Skeletal muscle cell (primary cell): ENCODE measurements at places on chromosomes 12 and 14.
A peak's percentile ranks its signal among the peaks of the same experiment; 100 is the strongest.

- DNase-seq: no peak
Measured at GRCh38 chr12:96073346-96074330, 38.3 kb upstream of the LTA4H start.

DNA sequence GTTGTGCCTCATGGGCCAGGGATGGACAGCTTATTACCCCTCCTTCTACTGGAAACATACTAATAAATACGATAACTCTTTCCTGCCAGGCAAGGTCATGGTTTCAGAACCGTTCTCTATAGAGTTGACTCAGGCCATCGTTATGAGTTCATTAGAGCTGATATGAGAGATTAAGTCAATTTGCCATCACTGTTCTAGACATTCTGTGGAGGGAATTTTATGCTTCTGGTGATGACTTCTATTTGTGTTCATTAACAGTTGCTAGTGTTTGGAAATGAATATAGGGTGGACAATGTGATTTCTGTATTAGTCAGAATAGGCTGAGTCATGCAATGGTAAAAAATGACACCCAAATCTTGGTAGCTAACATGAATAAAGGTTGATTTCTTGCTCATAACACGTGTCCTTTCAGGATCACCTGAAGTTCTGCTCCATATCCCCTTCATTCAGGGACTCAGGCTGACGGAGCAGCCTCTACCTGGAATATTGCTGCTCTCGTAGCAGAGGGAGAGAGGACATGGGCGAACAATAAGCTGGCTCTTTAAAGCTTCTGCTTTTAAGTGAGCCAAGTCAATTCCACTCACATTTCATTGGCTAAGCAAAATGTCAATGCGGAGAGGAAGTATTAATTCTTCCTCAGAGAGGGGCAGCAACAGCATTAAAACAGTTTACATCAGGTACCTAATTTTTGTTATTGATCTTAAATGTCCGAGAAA, 18.5 kb upstream of the TBPL2 start:
- no peak for DNase-seq

DNA sequence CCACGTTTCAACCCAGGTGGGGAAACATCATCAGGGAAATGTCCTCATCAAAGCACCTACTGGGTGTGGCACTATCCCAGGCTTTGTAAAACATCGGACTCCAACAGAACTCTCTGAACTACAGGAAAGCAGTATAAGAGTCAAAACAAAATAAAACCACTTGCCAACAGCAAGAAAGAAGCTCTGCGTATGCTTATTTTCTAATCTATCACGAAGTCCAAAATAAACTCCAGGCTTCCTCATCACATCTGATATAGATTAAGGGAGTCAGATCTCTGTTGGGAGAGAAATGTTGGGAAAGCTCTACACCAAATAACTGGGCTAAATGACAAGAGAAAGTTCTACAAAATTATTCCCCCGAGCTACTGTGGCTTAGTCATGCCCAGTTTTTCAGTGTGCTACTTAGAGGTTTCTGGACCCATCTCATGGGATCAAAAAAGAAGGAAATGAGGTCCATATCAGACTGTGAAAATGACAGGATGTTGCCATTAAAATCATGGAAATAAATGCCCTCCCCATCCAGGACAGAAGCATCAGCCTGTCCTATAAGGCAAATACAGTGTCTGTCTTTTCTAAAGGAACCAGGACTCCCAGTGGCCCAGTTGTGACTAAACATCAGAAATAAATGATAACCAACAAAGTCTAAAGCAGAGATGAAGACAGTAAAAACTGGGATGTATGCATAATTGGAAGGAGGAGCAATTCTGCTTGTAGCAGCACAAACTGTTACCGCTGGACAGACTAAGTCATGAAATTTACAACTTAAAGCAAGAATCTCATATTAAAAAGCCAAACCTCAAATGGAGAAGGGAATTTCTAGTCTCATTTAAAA, 149.5 kb downstream of the STXBP6 start:
- peak; percentile 52 for DNase-seq

DNA sequence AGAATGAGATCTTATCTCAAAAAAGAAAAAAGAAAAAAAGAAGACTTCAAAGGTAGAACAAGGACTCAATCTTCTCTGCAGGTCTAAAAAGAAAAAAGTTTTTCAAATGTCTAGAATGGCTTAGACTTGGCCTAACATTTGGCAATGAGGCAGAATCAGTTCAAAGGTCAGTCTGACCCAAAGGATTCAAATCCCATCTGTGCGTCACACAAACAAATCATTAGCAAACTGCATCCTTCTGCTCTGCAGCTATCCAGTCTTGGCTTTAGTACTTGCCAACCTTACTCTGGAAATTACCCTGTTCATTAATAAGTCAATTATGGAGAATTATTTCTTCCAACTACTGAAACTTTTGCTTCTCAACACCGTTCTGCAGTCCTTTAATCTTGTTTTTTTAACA, 3.1 kb downstream of the YAF2 start:
- no peak for DNase-seq

DNA sequence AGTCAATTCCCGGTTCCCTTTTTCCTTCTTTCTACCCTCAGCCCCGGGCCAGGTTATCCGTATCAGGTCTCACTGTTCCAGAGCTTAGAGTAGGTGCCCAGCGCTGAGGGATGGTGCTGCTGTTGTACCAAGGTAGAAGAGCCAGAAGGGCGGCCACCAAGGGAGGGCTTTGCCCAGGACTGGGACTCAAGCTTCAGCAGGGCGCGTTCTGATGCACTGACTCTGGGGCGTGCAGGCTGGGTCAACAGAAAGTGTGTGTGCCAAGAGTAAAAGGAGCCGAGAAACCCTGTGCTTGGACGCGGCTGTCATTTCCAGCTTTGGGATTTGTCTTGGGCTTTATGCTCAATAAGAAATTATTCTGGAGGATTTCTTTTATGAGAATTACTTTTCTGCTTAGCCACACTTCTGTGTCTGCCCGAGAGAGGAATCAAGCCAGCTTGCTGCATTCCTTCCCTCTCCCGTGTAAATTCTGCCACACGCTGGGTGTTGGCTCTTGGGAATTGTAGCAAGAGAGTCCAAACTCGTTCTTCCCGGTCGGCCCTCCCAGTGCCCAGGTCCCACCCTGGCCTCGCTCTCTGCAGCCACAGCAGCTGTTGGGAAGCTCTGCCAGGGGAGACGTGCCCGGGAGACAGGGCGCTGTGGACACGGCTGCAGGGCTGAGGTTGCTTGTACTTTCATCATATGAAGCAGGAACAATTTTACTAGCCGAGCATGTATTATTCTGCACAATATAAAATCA, 98.0 kb downstream of the FBXL14 start:
- DNase-seq: peak; percentile 53

- DNase-seq: peak; percentile 91
Measured at GRCh38 chr12:46562625-46563225, 190.2 kb upstream of the SLC38A2 start.

DNA sequence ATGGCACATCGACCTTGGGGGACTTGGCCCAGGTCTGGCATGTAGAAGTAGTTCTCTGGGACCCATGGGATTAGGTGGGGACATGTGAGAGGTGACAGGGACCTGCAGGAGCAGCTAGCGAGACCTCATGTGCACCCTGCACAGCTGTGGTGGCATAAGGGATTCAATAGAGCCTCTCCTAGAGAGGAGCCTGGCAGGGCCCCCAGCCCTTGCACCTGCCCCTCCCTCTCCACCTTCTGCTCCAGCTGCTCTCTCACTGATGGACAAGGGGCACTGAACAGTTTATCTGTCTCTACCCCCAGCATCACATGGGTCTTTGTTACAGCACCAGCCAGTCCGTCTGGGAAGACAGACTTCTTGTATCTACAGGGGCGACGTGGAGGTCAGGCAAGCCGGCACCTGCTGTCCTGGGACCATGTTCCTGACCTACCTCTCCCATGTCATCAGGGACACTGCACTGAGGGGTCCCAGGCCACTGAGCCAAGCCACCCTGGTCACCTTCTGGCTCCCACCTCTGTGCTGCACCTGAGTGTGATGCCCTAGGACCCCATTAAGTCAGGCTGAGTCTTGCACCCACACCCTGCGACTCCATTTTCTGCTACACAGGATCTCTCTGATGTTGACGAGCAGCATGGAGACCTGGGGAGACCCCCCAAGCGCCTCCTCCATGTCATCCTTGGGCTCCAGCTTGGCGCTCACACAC, 32.6 kb downstream of the DDX11 start:
- no peak for DNase-seq

GRCh38 chr14:97010491-97011160, 213.4 kb downstream of the VRK1 start:
- no peak for DNase-seq

- DNase-seq: no peak
Measured at GRCh38 chr12:50442178-50442908, 41.7 kb downstream of the LARP4 start.

- no peak for DNase-seq
Measured at GRCh38 chr14:105537580-105538474, 11.4 kb downstream of the TMEM121 start.

- DNase-seq: no peak
Measured at GRCh38 chr14:75987201-75987970, 1.8 kb downstream of the IFT43 start.

DNA sequence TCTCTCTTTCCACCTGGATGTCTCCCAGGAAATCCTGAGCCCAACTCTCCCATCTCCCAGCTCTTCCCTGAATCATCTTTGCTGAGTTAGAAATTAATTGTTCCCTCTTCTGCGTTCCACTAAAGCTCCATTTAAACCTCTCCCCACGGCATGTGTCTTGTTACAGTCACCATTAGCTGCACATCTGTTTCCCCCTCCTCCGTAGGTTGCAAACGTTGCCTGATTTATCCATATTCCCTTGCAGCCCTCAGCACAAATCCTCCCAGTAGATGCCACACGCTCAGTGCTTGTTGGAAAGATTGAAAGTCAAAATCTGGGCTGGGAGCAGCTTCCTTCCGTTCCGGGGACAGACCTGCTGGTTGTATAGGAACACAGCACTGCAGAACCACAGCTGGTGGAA, 90.4 kb downstream of the SLC24A4 start:
- no peak for DNase-seq

GRCh38 chr14:89600950-89601826, 184.2 kb upstream of the FOXN3 start:
- DNase-seq: no peak

GRCh38 chr12:41274643-41275042, 86.5 kb downstream of the PDZRN4 start:
- DNase-seq: no peak

DNA sequence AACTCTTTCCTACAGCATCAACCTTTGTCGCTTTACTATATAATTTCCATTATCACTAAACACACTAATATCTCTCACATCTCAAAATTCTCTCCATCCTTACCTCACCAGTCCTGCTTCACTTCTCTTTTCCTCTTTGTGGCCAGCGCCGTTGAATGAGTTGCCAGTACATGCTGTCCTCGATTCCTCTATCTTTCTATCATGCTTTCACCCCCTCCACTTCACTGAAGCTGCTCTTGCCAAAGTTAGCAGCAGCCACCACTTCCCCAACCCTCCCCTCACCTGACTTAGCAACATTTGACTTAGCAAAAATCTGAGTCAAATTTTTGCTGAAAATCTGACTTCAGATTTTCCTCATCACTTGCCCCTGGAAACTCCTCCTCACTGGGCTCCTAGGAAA, 210.4 kb downstream of the ANO6 start:
- DNase-seq: no peak

- DNase-seq: peak; percentile 85
Measured at GRCh38 chr12:67981287-67982162, 7.7 kb upstream of the IFNG-AS1 start.

DNA sequence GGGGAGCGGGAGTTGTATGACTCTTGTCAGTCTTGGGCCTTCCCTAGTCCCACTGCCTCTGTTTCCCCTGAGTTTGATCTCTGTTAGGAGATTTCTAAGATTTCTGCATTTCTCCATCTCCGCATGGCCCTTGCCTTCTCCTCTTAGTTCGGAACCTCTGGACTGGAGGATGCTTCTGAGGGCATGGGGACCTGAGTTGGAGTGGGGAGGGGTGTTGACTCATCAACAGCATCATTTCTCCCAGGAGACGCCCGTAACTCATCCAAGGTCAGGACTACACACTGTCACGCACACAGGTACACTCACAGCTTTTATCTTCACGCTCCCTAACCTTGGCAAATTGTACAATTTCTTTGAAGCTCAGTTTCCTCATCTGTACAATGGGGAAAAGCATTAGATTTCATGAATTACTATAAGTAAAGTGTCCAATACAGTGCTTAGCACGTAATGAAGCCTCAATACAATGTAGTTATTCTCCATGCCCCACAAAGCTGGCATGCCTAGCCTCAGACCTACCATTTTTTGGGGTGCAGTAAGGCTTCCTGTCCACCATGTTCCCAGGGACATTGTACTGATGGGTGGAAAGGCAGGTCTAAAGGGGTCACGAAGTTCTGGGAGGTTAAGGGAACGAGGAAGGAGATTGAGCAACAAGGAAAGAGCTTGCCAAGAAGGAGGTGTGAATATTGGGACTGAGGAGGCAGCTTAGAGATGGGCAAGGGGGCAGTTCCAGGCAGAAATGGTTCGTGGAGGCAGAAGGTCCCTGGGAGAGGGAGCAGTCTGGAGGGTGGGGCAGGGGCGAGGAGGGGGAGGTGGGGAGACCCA, 600 bp upstream of the LAG3 start:
- DNase-seq: no peak

DNA sequence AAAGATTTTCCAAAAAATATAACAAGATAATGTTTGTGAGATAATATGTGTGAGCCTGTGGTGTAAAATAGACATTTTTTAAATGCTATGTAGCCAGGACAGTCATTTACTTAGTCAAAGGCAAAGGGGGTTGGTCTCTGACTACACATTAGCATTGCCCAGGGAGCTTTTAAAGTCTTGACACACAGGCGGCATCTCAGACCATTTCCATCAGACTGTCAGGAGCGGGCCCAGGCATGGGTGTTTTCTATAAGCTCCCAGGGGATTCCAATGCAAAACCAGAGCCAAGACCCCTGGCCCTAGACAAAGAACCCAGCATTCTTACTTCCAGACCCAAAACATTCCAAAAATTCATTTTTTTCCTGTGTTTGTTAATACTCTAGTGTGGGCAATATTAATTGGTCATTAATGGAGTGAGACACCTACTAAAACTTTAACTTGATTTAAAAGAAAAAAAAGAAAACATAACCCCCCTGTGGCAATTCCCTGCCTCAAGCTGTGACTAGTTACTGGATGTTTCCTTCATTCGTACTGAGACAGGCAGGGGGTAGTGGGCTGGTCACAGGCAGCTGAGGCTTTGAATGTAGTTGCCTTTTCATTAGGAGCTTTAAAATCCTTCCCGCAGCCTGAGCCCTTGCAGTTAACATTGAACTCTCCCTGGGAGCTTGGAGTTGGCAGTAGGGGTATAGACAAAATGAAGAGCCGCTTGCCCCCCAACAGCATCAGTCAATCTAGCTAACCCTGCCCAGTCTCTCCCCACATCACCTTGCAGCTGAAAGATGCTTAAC, 103.7 kb downstream of the CMKLR1 start:
- no peak for DNase-seq

DNA sequence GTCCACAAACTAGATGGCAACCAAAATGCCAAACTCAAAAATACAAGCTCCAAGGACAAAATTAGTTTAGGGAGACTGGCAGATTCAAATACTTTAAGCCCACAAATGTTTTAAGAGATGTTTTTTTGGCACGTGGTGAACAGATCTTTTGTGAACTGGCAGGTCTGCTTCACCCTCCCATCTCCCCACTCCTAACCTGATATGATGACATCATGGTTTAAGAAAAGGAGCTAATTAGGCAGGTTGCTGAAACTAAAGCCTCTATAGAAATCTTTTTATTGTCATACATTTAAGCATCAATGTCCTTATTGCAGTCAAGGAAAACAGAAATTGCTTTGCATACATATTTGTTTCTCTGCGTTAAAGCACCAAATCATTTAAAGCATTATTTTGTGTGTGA, 5.8 kb downstream of the LRIG3 start:
- DNase-seq: no peak

- DNase-seq: no peak
Measured at GRCh38 chr12:94460616-94460959, 921 bp upstream of the CEP83 start.

GRCh38 chr14:43914041-43914693, 592.9 kb downstream of the FSCB start:
- DNase-seq: no peak
